Vagina (tissue), 2 donors: ENCODE measurements at places on chromosomes 4 and X.

DNA sequence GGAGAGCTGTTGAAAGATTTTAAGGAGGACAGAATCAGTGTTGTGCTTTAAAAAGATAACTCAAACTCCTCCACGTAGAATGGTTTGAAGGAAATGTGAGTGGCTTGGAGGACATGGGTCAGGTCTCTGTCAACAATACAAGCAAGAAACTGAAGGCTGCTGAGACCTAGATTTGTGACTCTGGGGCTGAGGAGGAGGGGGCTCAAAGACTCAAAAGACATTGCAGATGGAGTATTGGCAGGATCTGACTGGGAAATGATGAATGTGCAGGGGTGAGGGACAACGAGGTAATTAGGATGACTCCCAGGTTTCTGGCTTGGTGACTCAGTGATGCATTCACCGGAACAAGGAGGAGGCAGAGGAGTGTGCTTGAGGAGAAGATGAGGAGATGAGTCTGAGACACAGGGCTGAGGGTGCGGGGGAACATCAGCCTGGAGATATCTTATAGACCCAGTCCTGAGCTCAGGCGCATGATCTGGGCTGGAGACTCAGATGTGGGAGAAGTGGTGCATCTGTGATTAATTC, 3.3 kb upstream of the RPS4X start:
- no peak for DNase-seq

- no peak for DNase-seq
Measured at GRCh38 chr4:169096221-169096620, 86.2 kb upstream of the CBR4 start.

DNA sequence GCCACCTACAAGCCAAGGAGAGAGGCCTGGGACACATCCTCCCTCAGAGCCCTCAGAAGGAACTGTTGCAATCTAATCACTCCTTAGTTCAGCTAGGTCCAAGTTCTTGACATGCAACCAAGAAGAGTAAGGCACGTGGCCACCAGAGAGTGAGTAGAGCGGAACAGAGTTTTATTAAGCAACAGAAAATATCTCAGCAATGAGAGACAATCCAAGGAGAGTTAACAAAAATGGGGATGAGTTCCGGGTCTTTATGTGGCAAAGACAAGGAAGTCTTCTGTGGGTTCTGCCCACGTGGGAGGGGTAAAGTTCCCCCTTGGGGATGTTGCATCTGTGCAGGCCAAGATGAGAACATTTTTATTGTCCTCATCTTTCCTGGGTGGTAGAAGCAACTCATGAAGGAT, 38.5 kb upstream of the PROM1 start:
- DNase-seq = peak; percentile 34

- no peak for DNase-seq
Measured at GRCh38 chrX:100417681-100418080, 7.6 kb upstream of the PCDH19 start.

DNA sequence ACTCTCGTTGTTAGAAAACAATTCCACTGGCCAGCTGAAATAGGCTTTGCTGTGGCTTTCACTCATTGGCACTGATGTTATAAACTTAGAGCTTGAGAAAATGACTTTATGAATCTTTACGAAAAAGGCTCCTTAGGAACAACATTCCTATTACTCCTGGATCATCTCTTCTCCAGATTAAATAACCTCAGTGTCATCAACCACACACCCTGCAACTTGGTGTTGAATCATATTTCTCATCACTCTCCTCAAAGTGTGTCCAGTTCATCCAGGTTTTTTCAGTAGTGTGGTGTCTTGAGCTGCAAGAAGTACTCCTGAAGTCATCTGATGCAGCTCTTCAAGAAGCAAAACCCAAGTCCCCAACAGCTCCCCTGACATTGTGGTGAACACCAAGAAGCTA, 28.1 kb upstream of the ANOS1 start:
- DNase-seq = no peak

GRCh38 chr4:167232805-167233684, 1.2 kb downstream of the SPOCK3 start:
- DNase-seq = no peak

- no peak for DNase-seq
Measured at GRCh38 chr4:152936446-152937335, 568 bp downstream of the FHDC1 start.

DNA sequence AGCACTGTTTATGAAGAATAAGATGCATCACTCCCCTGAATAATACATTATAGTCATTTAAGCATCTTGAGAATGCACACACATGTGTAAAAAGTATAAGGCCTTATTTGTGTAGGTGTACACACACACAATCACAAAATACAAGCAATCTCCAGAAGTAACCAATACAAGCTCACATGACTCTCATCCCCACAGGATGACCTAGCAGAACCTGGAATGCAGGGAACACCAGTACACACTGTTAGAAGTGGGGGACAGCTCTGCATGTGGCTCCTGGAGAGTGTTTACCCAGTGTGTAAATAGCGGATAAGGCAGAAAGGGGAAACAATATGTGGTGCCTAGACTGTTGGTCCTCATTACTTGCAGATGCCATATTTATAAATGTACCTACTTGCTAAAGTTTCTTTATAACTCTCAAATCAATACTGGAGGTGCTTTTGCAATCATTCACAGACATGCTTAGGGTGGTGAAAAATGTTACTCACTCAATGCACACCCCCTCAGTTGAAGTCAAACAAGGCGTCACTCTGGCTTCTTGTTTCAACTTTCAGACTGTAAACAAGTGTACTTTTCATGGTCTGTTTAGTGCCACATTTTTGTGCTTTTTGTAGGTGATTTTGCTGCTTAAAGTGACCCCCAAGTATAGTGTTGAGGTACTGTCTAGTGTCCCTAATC, 73.1 kb downstream of the MAGEB17 start:
- DNase-seq = no peak

DNA sequence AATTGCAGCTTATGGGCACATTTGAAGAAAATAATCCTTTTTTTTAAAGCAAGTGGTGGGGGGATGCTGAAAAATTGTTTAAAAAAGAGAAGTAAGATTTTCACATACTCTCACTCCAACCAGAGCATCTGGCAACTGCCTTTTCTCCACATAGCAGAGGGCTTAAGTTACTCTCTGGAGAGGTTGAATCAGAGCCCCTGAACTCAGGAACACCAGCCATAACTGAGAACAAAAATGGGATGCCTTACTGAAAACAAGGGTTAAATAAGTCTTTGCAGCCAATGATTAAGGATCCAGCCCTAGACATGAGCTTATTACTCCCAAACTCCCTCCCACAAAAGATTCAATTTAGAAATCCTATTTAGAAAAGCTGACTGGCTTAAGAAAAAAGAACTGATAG, 27.5 kb downstream of the CASK start:
- DNase-seq = no peak

DNA sequence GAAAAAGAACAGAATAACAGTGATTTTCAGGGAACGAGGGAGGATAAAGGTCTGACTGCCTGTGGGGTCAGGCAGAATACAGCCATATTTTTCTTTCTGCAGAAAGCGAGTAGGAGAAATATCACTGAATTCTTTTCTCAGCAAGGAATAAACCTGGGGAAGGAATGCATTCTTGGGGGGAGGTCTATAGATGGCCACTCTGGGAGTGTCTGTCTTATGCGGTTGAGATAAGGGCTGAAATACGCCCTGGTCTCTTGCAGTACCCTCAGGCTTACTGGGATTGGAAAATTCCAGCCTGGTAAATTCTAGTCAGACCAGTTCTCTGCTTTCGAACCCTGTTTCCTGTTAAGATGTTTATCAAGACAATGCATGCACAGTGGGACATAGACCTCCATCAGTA, 26.3 kb downstream of the CNGA1 start:
- DNase-seq = no peak

DNA sequence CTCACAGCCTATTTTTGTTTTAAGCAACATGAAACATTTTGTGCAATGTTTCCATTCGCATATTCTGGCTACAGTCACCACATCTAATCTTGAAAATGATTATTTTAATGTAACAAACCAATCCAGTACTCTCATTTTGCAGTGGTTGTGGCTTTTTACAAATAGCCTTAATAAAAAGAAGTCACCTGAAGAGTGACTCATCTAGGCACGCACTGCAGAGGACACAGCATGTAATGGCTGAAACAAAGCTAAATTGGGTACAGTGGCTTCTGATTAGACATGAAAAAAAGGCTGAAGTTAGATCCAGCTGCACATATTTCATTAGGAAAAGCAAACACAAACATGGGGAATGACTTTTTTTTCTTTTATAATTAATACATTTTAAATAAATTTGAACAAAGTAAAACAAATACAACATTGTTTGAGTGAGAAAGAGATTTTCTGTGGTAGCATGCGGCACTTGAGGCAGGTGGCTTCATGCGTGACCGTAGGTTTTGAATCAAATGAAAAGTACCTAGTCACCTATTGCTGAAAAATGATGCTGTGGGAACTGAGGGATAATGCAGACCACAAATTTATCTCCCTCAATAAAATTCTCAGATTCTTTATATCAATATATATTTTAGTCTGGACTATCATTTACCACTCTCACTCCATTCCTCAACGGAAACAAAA, 240.8 kb upstream of the DDX53 start:
- DNase-seq = no peak

GRCh38 chr4:5638316-5638715, 70.0 kb downstream of the EVC2 start:
- no peak for DNase-seq

DNA sequence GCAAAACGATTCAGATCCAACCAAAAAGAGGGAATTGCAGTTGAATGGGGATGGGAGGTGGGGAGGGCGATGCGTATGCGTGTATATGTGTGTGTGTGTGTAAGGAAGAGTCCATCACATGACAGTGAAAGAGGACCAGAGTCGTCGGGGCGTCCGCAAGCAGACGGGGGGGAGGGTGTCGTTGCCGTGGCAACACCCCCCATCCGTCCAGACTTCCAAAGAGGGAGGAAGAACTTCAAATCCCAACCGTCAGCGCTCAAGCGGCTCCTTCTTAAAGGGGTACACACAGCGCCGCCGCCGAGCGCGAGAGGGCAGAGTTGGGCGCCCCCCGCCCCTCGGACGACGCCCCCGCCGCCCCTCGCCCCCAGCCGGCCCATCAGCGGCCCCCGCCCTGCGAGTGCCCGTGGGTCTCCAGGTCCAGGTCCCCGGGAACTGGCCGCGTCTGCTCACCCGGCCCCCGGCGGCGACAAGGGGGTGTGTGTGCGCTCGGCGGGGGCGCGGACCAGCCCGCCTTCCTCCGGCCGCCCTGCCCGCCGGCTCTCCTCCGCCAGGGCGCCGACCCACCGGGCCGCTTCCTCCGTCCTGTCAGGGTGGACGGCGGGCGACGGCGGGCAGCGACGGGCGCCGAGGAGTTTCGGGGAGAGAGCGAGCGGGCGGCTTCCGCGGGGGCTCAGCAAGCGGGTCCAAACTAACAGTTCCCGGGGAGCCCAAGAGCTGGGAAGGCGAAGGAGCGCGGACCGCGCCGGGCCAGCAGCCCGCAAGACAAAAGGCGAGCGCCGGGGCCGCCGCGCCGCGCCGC, 685 bp downstream of the LCORL start:
- no peak for DNase-seq

DNA sequence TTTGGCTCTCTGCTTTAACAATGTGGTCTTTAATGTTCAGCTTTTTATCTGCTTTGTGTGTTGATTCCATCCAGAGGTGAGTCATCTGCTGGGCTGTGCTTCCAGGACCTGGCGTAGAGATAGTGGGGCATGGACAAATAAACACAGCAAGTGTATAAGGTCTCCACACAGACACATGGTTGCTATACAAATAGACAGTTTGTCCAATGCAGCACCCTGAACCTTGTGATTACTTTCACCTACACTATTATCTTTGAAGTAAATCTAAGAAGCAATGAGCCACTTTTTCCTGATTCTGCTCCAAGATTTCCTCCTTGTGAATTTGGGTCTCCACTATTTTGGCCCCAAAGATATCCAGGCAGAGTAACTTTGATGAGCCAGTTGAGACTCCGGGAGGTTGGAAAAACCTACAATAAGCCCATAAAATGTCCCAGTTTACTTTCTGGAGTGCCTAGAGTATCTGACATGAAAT, 12.1 kb downstream of the PPARGC1A start:
- no peak for DNase-seq

GRCh38 chr4:573122-573892, 2.8 kb downstream of the TMEM271 start:
- no peak for DNase-seq

GRCh38 chr4:89572224-89572858, 264.6 kb downstream of the SNCA start:
- no peak for DNase-seq

DNA sequence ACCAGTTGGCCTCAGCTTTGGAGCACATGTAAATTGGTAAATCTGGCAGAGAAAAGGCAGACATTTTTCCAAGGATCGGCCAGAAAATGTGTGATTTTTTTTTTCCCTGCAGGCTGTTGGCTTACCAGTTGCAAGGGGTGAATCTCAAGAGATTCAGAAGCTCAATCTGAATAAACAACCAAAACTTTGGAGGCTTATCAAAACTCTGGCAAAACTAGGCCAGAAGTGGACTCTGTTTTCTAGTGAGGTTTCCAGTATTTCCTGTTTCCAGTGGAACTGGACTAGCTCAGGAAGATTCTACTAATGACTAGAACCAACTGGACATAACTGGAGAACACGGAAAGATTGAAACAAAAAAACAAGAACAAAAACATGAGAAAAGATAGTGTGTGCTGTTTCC, 191.3 kb downstream of the SMIM20 start:
- no peak for DNase-seq

- DNase-seq = no peak
Measured at GRCh38 chr4:128571747-128572146, 237.8 kb upstream of the JADE1 start.

GRCh38 chr4:40388239-40388638, 53.1 kb downstream of the CHRNA9 start:
- DNase-seq = no peak

GRCh38 chr4:128141866-128142265, 80.8 kb downstream of the LARP1B start:
- no peak for DNase-seq

GRCh38 chr4:157223456-157223855, 2.9 kb downstream of the GRIA2 start:
- DNase-seq = no peak

GRCh38 chr4:79915246-79915645, 157.8 kb downstream of the ANTXR2 start:
- DNase-seq = no peak

GRCh38 chr4:173531086-173531965, 1.3 kb upstream of the HAND2 start:
- DNase-seq = no peak

DNA sequence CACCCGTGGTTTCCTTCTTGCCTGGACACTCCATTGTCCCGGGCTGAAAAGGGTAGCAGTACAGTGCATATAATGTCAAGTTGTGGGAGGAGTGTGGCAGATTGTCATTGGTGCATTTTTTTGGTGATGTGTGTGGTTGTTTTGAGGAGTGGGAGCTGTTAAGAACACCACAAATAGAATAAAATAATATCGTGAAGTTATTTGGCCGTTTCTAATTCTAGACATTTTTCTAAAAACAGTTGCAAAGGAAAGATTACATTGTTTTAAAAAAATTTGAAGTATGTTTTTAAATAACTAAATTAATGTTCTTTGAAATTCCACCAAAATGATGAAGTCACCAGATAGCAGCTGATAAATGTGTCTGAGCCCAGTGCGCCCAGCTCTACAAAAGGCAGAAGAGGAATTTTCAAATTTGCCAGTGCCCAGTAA, 1.3 kb downstream of the PKD2 start:
- no peak for DNase-seq
